ENCODE measurements at places on chromosomes 11 and 22.

- DNase-seq: no peak
Observed at GRCh38 chr11:122756417-122756816, 81.9 kb upstream of the CRTAM start.

GRCh38 chr11:132030896-132031295, 660.5 kb downstream of the NTM start:
- DNase-seq: no peak

DNA sequence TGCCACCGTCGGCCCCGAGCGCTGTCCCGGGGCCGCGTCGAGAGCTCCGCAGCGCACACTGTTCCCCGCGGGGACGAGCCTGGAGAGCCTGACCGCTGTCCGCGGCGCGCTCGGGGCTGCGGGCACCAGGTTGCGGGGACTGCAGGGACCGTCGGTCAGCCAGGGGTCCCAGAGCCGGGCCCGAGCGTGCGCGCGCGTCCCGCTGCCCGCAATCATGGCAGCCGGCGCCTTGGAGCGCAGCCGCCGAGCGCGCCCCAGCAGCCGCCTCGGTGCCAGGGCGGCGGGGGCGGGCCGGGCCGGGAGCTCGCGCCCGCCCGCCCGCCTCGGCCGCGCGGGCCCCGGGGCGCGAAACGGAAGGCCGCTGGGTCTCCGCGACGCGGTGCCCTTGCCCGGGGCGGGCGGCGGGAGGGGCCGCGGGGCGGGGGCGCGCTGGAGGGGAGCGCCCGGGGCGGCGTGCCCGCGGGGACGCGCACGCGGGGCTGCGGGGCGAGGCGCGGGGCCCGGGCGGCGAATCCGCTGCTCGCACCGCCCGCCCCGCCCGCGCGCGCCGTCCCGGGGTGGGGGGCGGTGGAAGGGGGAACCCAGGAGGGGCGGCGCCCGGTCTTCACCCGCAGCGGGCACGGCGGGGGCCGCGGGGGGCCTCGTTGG, 79.4 kb upstream of the PPARA start:
- DNase-seq: no peak

DNA sequence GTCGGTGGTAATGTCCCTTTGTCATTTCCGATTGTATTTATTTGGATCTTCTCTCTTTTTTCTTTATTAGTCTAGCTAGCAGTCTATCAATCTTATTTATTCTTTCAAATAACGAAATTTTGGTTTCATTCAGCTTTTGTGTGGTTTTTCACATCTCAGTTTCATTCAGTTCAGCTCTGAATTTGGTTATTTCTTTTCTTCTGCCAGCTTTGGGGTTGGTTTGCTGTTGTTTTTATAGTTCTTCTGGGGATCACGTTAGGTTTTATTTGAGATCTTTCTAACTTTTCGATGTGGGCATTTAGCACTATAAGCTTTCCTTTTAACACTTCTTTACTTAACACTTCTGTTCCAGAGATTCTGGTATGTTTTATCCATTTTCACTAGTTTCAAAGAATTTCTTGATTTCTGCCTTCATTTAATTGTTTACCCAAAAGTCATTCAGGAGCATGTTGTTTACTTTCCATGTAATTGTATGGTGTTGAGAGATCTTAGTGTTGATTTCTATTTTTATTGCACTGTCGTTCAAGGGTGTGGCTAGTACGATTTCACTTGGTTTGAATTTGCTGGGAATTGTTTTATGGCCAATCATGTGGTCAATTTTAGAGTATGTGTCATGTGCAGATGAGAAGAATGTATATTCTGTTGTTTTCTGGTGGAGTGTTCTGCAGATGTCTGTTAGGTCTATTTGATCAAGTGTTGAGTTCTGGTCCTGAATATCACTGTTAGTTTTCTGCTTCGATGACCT, 7.7 kb upstream of the SCGB1D1 start:
- no peak for DNase-seq

GRCh38 chr11:126095745-126096144, 33.1 kb upstream of the CDON start:
- no peak for DNase-seq

DNA sequence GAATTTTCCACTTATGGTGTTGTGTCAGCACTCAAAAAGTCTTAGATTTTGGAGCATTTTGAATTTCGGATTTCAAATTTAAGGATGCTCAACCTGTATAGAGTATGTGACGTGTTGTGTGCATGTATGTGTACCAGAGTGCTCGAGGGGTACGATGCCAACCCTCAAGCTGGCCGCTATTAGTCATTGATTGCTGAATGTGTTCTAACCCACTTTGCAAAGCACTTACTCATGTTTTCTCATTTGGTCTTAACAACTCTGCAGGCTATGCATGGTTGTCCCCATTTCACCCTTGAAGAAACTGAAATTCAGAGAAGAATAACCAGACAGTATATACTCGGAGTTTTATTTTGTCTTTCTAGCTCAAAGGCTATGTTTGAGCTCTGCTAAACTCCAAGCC, 196.4 kb upstream of the TENM4 start:
- DNase-seq: no peak

DNA sequence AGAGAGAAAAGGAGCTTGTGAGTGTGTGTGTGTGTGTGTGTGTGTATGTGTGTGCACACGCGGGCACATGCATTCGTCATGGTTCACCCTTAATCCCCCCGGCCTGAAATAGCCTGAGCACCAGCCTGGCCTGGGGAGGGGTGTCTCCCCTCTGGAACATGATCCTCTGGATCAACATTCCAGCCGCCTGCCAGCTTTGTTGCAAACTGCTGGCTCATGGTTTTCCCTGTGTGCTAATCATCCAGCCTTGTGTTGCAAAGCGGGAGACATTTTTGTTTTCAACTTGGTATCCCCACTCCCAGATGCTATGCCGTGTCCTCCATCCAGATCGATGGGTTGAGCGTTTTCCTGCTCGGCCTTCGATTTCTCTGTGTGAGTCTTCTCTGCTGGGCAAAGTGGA, 94.3 kb downstream of the FEZ1 start:
- no peak for DNase-seq

DNA sequence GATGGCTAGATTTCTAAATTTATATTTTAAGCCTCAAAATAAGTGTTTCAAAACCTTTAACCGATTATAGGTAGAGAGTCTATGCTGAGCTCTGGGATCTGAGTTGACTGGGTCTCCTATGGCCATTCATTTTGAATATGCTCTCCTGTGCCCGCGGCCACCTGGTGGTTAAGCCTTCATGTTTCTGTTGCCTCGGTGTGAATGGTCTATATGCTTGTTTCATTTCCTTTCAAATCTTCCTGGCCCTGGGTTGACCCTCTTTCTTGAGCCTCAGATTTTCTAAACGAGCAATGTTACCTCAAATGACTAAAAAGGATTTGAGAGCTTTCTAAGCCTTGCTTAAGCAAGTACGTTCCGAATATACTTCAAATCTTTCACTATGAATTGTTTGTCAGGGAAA, 789.4 kb upstream of the KIRREL3 start:
- DNase-seq: no peak

GRCh38 chr11:58654908-58655296, 32.4 kb downstream of the CNTF start:
- no peak for DNase-seq

GRCh38 chr11:68442433-68442832, 18.1 kb upstream of the PPP6R3 start:
- no peak for DNase-seq

GRCh38 chr22:49080631-49081030, 747.0 kb downstream of the BRD1 start:
- DNase-seq: no peak

DNA sequence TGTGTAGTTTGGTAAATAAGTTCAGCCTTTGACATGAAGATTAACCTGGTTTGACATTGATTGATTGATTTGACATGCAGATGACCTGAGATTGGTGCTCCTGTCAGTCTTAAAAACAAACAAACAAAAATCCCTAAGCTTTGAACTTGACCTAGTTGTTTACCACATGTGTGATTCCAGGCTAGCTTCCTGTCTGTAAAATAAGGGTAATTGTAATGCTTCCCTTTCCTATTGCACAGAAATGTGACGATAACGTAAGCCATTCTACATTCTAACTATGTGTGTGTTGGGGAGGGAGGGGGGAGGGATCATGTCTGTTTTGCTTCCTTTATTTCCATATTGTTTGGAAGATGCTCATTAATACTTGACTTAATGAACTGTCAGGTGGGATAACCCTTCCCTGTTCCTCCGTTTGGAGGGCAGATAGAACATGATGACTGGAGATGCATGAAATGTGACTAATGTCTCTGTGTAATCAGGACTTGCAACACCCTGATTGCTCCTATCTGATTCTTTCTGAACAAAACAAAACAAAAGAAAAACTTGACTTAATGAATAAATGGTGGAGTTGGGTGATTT, 106.1 kb upstream of the CLMP start:
- DNase-seq: no peak

DNA sequence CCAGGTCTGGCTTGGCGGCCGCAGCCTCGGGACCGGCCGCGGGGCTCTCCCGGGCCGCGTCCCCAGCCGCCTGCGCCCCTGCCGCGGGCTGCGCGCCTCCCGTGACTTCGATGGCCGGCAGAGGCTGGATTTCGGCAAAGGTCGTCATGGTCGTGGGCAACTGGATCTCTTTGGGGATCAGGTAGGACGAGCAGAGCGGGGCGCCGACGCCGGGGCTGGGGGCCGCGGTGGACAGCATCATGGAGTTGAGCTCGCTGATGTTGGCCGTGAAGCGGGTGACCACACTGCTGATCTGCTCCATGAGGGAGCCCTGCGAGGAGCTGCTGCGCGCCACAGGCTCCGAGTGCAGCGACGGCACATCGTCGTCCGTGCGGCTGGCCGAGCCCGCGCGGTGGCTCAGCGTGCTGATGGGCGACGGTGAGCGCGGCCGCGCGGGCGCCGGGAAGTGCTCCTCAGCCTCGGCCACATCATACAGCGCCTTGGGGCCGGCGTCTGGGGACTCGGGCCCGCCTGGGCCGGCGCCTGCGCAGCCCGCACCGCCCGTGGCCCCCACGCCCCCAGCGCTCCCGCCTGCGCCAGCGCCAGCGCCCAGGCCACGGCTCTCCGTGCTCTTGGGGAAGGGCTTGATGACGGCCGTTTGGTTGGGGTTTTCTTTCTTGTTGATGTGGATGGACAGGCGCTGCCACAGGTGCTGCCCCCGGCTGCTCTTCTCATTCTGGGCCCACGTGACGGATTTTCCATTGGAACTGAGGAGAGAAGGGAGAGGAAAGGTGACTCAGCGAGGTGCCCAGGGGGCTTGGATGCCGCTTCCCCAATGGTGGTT, 171.4 kb upstream of the CTSC start:
- DNase-seq: no peak

DNA sequence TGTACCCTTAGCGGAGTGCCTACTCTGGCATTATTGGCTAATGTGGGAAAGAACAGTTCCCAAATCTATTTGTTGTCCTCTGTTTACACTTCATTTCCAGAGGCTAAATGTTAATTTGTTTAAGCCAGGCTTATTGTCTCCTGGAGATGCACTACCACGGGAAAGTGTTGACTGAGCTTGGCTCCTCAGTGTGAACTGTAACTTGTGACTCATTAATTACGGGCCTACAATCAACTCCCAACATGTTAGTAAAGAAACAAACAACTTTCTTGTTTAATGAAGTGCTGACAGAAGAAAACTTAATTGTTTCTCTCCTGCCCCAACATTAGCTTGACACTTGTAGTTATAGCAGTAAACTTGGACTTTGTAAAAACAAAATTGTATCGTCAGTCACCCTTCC, 130.4 kb downstream of the ATXN10 start:
- no peak for DNase-seq

- DNase-seq: no peak
Observed at GRCh38 chr22:36211237-36211861, 9.7 kb upstream of the APOL4 start.

DNA sequence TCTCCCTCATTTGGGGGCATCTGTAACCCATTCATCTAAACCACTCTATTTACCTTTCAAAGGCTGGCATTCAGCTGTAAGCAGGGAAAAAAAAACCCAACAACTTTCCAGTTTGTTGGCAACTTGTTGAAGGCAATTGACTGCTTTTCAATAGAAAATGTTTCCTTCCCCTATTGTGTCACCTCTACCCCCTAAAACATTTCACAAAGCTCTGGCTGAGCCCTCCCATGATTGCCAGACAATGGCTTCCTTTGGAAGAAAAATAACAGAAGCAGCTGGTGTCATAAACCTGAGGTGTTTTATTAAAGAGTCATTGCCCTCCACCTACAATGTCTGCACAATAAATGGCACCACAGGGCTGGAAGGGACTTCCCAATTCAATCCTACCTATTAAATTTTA, 22.1 kb upstream of the PSMA1 start:
- no peak for DNase-seq

GRCh38 chr11:44736791-44737190, 10.0 kb downstream of the TSPAN18 start:
- no peak for DNase-seq

GRCh38 chr22:23657727-23658126, 25.6 kb upstream of the DRICH1 start:
- no peak for DNase-seq

DNA sequence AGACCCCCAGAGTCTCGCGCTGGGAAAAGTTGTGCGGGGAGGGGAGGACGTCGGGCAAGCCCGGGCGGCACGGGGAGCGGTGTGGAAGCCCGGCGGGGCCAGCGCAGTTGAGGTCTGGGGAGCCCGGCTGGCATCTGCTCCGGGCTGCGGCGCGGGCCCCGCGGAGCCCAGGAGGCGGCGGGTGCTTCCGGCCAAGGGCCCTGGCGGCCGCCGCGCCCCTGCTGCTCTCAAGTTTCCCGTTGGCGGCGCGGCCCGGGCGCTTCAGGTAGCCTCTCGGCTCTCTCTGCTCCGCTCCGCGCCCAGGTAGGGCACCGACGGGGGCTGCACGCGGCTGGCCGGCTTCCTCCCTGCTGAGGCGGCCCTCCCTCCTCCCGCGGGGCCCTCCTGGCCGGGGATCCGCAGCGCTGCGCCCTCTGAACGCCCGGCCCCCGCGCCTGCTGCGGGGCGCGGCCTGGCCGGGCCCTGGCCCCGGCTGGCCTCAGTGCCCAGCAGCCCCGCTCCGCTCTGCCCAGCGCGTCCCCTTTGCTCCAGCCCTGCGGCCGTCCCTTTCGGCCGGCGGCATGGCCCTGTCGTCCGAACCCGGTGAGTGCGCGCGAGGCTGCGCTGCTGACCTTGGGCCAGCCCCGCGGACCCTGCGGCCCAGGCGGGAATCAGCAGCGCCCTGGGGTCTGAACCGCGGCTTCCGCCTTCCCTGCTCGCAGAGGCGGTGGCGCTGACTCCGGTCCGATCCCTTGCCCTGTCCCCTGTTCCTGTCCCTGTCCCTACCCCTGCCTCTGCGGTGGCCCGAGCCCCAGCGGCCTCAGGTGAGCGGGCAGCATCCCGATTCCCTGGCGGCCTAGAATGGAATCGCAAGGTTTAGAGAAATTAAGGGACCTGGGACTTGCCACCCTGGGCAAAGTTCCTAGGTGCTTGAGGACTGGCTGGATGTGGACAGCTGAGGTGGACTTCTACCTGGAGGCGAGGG, 4.3 kb upstream of the AMPD3 start:
- DNase-seq: no peak
